ENCODE measurements at places on chromosomes 4 and X. TPM values are rescaled to one million over a fixed set of nuclear protein-coding genes. Genes with fewer than 3 reads are reported as not detected.

The IL21 gene
- not detected for total RNA-seq

The NDST3 gene
- total RNA-seq = not detected

The XG gene
- not detected for total RNA-seq

The MAGEA11 gene
- total RNA-seq = not detected

The SASH3 gene
- 63.0 TPM for total RNA-seq

The MSX1 gene
- total RNA-seq = 10.2 TPM

Data from Karpas-422 (cell line).